Heart left ventricle (tissue), 16 donors: ENCODE measurements at places on chromosomes 13 and 19. TPM values are rescaled to one million over a fixed set of nuclear protein-coding genes. Genes with fewer than 3 reads are reported as not detected.

Gene ZNF540
- total RNA-seq = 4.4 TPM

Gene NCLN
- 28.0 TPM for total RNA-seq

Gene CYP2F1
- total RNA-seq = not detected

Gene CD177
- total RNA-seq = 6.4 TPM

Gene CAMSAP3
- 0.83 TPM for total RNA-seq

Gene CALR3
- not detected for total RNA-seq

Gene ZNF772
- 15.7 TPM for total RNA-seq

Gene EPSTI1
- 5.5 TPM for total RNA-seq

Gene LCP1
- 25.0 TPM for total RNA-seq

Gene CCNE1
- total RNA-seq = 5.4 TPM

Gene CBLC
- not detected for total RNA-seq

Gene SIGLEC12
- not detected for total RNA-seq

Gene GPR183
- 1.2 TPM for total RNA-seq

Gene STAP2
- total RNA-seq = 0.67 TPM

Gene KCNN4
- 0.60 TPM for total RNA-seq

Gene PTGER1
- total RNA-seq = not detected

Gene TMEM86B
- 2.4 TPM for total RNA-seq

Gene ZNF600
- total RNA-seq = 2.3 TPM

Gene CGB1
- total RNA-seq = not detected

Gene CGB2
- not detected for total RNA-seq

Gene CYP2A7
- total RNA-seq = not detected

Gene VWA8
- 59.5 TPM for total RNA-seq

Gene UNC13A
- not detected for total RNA-seq

Gene ZNF547
- total RNA-seq = 2.6 TPM

Gene DACT3
- 11.5 TPM for total RNA-seq

Gene SOX21
- not detected for total RNA-seq

Gene FPR3
- total RNA-seq = 2.6 TPM

Gene FUT3
- total RNA-seq = not detected

Gene DHRS12
- 12.7 TPM for total RNA-seq

Gene MAST1
- not detected for total RNA-seq

Gene FGF9
- total RNA-seq = 12.5 TPM

Gene FCER2
- total RNA-seq = not detected

Gene DAND5
- total RNA-seq = 12.5 TPM

Gene LRRC63
- total RNA-seq = not detected
